ENCODE measurements at places on chromosomes 12 and 14. TPM values are rescaled to one million over a fixed set of nuclear protein-coding genes. Genes with fewer than 3 reads are reported as not detected.

GRCh38 chr12:131510431-131510830, 200.5 kb upstream of the SFSWAP start:
- DNase-seq = no peak

ST8SIA1 gene
- total RNA-seq = not detected

DNA sequence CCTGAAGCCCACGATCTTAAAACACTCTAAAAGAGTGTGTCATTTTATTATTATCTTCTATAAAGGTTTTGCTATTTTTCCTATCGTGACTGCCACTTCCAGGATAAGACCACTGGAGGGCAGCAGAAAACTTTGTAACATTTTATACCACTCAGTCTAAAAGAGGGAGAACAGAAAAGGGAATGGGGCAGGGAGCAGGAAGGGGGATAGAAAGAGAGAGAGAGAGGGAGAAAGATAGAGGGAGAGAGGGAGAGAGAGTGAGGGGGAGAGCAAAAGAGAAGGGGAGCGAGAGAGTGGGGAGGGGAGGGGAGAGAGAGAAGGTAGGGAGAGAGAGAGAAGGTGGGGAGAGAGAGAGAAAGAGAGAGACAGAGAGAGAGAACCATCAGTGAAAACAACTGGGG, 2.0 kb upstream of the ART4 start:
- no peak for DNase-seq

GPX2 gene
- not detected for total RNA-seq

L3HYPDH gene
- total RNA-seq = 16.5 TPM

DHRS4L2 gene
- 12.4 TPM for total RNA-seq

GRCh38 chr14:76695263-76695920, 65.9 kb upstream of the VASH1 start:
- DNase-seq = no peak

- DNase-seq = no peak
These were observed 313.5 kb downstream of the ALG10 start for GRCh38 chr12:34335819-34336262.

GRCh38 chr12:89858718-89859117, 150.1 kb upstream of the ATP2B1 start:
- DNase-seq = no peak

GRCh38 chr14:64060199-64060545, 207.4 kb downstream of the SYNE2 start:
- no peak for DNase-seq

DNA sequence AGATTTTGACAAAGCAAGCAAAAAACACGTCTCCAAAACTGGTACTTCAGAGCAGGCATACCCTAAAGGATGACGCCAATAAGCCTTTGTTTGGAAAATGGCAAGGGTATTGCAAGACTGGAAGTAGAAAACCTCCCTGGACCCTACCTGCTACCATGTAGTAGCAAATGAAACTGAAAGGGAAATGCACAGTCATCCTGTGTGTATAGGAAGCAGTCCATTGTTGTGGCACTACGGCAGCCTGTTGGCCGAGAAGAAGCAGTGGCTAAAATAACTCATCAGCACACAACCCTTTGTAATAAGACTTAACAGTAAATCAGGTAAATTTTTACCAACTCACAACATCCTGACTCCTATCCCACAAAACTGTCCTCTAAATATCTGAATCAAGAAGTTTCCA, 386.4 kb downstream of the RGS6 start:
- no peak for DNase-seq

STON2 gene
- total RNA-seq = 3.8 TPM

DNA sequence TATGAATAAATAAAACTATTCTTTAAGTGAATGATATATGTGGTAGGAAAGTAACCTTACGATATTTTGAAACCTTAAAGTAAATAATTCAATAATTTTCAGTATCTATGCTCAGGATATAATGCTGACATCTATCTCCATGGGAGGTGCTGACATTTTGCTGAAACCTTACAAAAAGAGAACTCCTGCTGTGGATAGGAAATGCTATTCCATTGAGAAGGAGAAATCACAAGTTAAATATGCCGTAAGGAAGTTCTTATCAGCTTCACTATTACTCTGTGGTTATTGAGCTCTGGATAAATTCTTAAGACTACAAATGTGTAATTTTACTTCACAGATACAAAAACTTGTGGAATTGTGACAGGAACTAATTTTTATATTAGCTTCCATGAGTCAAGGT, 722.1 kb downstream of the TMTC2 start:
- no peak for DNase-seq

Measured in natural killer cell (primary cell).